ENCODE measurements at places on chromosomes 4 and X. TPM values are rescaled to one million over a fixed set of nuclear protein-coding genes. Genes with fewer than 3 reads are reported as not detected.

DNA sequence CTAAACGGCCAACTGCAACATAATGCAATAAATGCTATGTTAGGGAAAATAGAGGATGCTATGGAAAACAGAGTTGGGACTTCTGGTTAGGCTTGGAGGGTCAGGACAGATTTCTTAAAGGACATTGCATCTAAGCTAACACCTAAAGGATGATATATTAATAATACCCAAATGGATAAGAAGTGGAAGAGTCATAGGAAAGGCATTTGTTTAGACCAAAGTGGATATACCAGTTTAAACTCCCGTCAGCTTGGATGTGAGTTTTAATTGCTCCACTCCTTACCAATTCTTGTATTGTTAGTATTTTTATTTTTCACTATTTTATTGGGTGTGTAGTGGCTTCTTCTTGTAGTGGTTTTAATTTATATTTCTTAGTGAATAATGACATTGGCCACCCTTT lies 93.9 kb downstream of the PTPN13 start:
- DNase-seq, result no peak

- no peak for DNase-seq
Measured at GRCh38 chr4:40225497-40225896, 28.7 kb downstream of the RHOH start.

- DNase-seq, result no peak
Measured at GRCh38 chr4:147477439-147477838, 3.5 kb upstream of the EDNRA start.

The NEUROG2 gene
- not detected for total RNA-seq

GRCh38 chrX:40105835-40106675 lies 8.3 kb upstream of the BCOR start:
- no peak for DNase-seq

- no peak for DNase-seq
Measured at GRCh38 chr4:168440442-168441264, 39.6 kb downstream of the DDX60L start.

GRCh38 chr4:57265831-57266582 lies 155.8 kb upstream of the IGFBP7 start:
- no peak for DNase-seq
